ENCODE measurements at places on chromosomes 2 and 18.

DNA sequence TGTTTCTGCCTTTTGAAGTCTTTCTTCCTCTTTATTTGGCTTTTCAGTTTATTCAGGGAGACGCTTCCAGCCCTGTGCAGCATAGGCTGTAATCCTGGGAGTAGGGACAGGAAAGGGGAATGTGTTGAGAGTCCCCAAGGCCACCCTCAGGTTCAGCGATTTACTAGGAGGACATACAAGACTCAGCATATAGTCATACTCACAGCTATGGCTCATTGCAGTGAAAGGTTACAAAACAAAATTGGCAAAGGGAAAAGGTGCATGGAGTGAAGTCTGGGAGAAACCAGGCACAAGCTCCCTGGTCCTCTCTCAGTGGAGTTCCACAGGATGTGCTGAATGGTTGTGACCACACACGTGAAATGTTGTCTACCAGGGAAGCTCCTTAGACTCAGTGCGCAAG is 49.6 kb upstream of the ZNF638 start:
- DNase-seq, result no peak

- DNase-seq, result no peak
Measured at GRCh38 chr2:124402274-124402673, 377.2 kb downstream of the CNTNAP5 start.

DNA sequence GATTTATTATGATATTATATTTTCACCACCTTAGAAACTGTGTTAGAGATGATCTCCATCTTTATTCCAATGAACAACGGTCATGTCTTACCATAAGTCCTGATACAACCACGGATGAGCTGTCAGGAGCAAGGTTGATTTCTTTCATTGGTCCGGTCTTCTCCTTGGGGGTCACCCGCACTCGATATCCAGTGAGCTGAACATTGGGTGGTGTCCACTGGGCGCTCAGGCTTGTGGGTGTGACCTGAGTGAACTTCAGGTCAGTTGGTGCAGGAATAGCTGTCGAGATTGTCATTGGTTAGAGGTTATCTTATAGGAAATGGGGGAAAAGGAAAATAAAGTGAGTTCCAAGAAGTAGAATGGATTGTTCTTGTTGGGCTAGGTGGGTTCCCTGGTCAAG is 56.8 kb downstream of the FN1 start:
- DNase-seq, result no peak

DNA sequence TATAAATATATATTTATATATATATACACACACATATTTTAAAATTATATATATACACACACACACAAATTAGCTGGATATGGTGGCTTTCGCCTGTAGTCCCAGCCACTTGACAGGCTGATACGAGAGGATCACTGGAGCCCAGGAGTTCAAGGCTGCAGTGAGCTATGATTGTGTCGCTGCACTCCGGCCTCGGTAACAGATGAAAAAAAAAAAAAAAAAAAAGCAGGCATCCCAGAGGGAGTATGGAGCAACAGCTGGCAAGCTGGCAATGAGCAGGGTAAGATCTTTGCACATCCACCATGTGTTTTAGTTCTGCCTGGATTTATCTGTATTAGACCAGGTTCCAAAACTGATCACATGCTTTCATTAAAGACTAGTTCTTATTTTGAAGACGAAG is 170.1 kb downstream of the MAP2 start:
- DNase-seq, result no peak

GRCh38 chr2:27211943-27212625 is at the start of the genes ATRAID and SLC5A6:
TSS of gene ATRAID (plus strand) at chr2:27212041. CDS start at chr2:27212369, 328 bp downstream.
TSS of gene SLC5A6 (minus strand) at chr2:27212268. CDS start at chr2:27207650, 4,618 bp downstream.
- DNase-seq, result peak; percentile 95

GRCh38 chr2:31992025-31992579 is 18.7 kb downstream of the MEMO1 start:
- no peak for DNase-seq

DNA sequence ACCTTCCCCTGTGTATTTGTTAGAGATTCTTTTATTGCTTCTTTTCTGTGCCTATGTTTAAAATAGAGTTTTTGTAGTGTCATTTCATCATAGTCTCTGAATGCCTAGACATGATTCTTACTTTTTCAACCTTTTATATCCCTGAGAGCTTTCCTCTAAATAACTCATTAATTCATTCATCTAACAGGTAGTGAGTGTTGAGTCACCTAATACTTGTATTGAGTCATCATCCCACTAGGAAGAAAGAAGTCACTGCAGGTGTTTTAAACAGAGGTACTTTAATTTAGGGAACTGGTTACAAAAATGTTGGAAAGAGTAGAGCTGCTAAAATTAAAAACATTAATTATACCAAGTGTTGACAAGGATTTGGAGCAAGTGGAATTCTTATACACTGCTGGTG is 18.5 kb upstream of the NMS start:
- no peak for DNase-seq

DNA sequence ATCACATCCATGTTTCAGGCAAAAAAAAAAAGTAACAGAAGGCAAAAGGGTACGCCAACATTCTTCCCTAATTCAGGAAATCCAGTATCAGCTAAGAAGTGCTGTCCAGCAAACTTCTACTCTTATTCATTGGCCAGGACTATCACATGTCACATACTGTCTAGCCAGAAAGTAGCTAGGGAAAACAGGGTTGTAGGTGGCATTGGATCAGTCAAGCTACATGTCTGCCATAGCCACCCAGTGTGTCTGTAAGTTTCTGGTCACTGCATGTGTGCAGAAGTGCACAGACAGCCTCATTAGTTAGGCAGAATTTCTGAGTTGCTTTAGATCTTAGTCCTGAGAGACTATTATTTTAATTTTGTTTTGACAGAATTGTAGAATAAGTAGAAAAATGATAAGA is 465.3 kb upstream of the NRP2 start:
- DNase-seq, result no peak

GRCh38 chr2:131132729-131133128 is 27.6 kb downstream of the PLEKHB2 start:
- no peak for DNase-seq

- no peak for DNase-seq
Measured at GRCh38 chr2:647003-647560, 30.1 kb downstream of the TMEM18 start.

DNA sequence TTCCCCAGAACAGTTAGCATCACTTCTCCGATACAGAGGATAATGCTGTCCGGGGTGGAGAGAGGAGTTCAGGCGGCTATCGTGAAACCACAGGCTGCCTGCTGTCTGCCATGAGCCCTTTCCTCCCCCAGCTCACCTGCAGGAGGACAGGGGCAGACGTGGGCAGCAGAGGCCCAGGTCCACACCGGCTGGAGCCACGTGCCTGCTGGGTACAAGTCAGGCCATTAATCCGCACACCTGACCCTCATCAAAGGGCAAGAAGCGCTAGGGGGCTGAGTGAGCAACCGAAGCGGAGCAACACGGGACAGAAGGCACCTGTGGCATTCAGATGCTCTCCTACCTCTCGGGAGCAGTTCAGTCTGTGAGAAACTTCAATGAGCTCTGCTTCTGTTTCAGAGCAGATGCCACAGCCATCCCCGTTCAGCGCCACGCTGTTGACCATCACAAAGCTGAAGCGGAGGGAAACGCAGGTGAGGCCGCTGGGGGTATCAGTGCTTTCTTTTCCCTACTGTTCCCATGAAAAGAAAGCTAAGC is 21.5 kb downstream of the MPPE1 start:
- DNase-seq, result no peak

DNA sequence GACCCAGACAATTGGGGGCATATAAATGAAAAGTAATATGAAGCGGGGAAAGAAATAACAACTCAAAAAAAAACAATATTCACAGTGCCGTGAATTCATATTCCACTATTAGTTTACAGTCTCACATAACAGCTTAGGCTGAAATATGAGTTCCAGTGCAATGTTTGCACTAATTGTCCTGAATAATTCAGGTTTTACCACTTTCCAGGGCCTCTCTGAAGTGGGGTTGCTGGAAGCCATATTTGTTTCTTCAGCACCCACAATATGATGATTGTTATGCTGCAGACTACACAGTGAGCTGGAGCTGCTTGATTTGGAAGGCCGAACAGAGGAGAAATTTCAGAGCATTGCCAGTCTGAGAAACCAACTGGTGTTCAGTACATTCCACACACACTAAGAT is 894.5 kb upstream of the ACVR2A start:
- DNase-seq, result no peak

DNA sequence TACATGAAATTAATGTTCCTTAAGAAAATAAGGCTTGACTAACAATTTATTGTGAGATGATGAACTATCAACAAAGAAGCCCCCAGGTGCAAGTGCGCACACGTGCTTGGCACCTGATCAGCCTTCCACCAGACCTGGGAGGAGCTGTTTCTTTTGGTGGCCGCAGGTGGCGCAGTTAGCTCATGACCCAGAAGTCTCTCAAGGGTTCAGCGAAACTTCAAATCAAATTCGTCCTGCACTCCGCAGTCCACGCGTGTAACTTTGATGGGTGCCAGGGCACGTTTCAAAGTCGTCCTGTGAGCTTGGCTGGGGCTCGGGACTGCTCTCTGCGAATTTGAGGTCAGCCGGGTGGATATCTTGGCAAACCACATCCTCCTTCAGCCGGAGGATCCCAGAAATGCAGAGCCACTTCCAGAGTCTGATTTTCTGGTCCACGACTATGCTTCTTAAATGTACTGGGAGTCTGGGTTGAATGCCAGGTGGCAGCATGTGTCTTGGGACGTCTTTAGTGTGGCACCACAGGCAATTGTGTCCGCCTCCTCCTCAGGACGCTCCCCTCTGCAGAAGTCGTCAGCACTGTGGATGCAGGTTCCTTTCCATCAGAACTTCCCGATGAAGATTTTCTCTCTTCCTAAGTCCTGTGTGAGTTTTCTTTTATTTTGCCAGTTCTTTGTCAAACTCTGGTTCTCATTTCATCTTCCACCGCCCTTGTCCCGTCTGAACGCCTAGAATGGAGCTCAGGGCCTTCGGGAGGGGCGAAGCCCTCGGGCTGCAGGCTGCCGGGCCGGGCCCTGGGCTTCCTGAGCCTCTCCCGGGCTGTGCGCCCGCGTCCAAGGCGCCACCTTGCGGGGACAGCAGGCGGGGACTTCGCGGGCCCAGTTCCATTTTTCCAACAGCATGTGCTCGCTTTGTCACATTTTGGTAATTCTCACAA is 61.3 kb upstream of the RAPGEF4 start:
- peak; percentile 58 for DNase-seq

DNA sequence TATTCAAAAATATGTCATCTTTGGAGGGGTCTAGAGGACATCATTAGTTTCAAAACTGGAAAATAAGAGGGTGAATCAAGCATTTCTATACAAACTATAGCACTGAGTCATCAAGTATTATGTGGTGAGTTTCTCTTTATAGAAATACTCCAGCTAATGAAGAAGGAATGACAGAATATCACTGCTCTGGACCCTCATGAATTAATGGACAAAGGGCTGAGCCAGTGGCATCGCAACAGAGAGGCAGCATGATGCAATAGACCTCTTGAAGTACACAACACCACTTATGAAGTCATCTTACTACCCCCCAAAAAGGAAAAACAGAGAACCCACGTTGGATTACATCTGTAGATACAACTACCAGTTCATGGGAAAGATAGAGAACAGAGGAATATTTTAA is 27.4 kb upstream of the EIF2AK3 start:
- no peak for DNase-seq

DNA sequence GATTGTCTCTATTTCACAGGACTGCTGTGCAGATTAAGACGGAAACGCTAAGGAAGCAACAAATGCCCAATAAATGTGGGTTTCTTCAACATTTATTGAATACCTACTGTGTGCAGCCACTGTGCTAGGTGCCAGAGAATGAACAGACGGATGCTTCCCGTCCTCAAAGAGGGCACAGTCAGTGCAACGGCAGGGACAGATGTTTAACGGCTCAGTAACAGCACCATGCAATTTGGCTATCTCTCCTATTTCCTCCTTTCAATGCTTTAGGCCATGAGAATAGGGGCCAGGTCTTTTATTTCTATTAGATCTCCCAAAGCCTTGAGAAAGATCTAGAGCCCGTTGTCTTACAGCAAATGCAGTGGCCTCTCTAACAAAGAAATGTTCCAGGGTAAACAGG is 7.2 kb downstream of the EDAR start:
- no peak for DNase-seq

DNA sequence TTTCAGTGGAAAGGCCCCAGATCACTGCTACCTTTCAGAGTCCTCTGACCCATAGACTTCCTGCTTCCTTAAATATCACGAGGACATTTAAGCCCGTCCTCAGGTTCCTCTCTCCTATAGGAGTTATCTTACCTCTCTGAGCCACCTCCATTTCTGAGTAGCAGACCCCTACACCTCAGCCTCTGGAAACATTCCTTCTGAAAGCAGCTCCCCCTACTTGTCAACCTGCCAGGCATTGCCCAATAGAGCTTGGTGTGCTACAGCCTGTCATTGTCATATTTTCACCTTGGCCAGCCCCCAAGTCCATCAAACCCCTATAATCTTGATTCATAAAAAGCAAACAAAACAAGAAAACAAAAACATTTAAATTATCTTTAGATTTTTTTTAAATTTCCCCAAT is 717.9 kb upstream of the SLC8A1 start:
- DNase-seq, result no peak

GRCh38 chr2:111623380-111623779 is 260.6 kb downstream of the ANAPC1 start:
- DNase-seq, result no peak

DNA sequence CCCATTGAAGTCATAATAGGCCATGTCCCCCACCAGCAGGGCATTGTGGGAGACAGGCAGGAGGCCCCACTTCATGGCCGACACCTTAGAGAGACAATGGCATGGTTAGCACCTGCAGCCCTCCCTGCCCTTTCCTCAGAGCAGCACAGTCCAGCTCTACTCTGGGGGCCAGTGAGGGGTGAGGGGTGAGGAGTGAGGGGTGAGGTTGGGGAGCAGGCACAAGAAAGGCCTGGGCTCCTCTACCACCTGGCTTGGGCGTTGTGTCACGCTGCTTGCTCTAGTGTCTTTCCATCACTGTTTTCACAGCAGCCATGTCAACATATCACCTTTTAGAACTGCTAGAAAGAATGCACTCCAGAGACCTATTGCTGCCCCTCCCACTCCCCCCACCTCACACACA is 77.2 kb downstream of the ADD2 start:
- no peak for DNase-seq

- DNase-seq, result peak; percentile 71
Measured at GRCh38 chr2:72993147-72993932, 76.0 kb downstream of the EMX1 start.

GRCh38 chr2:5077479-5078089 is 614.6 kb upstream of the SOX11 start:
- DNase-seq, result no peak

GRCh38 chr2:27916293-27916995 is 25.9 kb downstream of the BABAM2 start:
- DNase-seq, result no peak

DNA sequence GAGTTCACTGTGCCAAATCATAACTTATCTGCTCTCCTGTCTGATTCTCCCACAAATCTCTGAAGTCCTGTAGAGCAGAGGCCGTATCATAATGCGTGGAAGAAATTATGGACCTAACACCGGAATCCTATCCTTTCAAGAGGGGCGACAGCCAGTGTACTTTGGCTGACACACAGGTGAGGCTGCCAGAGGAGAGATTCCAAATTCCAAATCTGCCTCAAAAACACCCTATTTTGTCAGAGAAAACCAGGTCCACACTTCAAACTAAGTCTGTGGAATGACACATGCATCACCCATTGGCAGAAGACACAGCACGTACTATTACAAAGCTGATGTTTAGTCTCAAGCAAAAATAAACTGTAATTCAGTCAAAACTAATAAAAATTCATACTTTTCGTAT is 139.2 kb upstream of the PID1 start:
- no peak for DNase-seq

All from AG08395 (cell line).